ENCODE measurements at places on chromosomes 11 and 22.

- DNase-seq: no peak
Measured at GRCh38 chr22:37701141-37701786, 4.4 kb downstream of the TRIOBP start.

DNA sequence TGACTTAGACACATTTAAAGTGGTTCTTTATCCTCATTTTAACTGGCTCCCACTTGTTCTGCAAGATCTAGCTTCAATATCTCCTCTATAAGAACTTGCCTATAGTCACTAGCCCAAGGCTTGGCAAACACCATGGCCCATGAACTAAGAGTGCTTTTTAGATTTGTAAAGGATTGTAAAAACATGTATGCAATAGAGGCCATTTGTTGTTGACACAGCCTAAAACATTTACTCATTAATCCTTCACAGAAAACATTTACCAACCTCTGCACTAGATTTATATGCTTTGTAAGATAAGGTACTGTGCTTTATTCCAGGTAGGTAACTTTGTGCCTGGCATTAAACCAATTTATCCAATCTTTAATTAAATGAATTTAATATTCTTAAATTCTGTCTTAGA lies 5.5 kb downstream of the HYLS1 start:
- DNase-seq: no peak

DNA sequence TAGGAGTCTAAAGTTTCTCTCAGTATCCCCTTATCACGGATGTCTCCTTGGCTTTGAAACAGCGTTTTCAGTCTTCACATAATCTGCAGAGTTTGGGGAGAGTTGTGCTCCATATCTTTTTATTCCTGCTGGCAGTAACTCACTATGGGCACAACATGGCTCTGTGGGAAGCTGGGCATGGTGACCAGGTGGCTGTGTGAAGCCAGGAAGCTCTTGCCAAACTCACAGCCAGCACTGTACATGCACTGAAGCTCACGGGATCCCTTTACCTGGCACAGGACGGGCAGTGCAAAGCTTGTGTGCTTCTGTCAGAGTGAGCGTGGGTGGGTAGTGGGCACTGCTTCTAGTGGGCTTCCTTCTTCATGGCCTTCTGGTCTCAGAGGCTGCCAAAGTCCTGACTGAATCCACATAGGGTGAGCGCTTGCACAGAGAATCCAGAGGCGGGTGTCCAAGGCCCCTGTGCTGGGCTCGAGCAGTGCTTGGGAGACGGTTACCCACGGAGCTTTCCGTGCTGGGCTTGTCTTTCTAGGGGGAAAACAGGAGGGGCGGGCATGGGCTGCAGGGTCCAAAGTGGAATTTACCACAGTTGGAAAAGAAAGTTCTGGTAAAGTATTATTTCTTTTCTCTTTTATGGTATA lies 10.8 kb upstream of the KDM4E start:
- no peak for DNase-seq

GRCh38 chr11:17036666-17037658 lies 22.7 kb upstream of the PLEKHA7 start:
- DNase-seq: no peak

DNA sequence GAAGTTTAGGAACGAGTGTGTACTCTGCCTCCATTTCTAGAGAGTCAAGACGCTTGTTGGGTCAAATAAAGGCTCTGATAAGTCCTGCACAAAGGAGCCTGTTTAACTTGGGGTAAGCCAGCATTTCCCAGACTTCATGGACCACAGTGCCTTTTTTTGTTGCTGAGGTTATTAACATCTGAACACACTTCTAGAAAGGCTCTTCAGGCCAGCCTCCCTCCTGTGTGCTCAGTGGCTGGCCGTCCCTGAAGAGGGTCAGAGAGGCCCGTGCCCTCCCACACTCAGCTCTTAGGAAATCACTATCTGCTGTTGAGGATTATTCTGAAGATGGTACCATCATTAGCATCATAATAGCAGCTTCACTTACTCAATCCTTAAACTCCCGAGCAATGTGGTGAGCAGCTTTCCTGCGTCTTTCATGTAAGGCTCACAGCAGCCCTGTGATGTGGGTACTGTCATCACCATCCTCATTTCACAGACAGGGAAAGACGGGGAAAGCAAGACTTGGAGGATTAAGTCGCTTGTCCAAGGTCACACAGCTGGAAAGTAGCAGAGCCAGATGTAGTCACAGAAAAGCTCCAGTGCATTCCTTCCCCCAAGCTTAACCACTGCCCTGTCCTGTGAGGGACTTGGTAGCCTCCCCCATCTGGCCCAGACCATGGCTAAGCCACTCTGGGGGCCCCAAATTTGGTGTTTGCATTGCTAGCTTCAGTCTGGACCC lies 71.3 kb downstream of the TSPAN18 start:
- DNase-seq: no peak

Data from stimulated activated CD4-positive, alpha-beta T cell treated with anti-CD3 and anti-CD28 coated beads, Interleukin-4, amount 100 ng/mL, for 24 hours (primary cell).